ENCODE measurements at places on chromosomes 5 and 9.
A peak's percentile ranks its signal among the peaks of the same experiment; 100 is the strongest.

DNA sequence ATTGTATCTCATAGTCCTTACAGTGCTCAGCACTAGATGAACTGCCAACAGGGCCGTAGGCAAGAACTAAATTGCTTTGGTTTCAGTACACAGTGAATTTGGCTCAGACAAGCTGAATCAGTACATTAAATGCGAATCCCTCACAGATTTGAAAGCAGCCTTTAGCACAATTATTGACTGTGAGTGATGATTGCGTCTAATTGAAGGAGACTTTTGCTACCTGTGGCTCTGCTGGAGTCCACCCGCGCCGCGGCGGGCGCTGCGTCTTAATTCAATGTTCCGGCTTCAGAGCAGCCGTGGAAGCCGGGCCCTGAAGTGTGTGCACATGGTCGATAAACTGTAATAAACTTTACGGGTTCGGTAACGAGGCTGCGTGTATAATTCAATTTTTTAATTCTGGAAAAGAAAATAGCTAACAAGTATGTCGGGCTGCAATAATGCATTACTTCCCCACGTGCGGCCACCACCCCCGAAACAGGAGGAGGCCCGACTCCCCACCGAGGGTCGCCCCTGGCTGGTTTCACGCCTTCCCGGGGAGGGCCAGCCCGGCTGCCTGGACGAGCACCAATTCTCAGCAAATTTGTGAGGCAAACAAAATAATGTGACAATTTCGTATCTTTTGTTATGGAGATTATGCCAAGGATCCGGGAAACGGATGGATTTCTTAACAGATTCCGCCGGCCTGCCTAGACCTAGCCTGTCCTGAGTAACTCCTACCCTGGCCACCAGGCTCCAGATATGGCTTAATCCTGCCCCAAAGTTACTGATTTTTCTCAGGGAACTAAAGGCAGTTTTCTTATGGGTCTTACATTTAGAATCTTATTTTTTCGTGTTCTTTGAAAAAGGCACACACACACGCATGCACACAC lies 269.4 kb upstream of the IRX1 start:
- DNase-seq: no peak

- no peak for DNase-seq
Measured at GRCh38 chr9:20144197-20144596, 355.4 kb upstream of the SLC24A2 start.

- DNase-seq: no peak
Measured at GRCh38 chr5:156981481-156981880, 18.5 kb upstream of the TIMD4 start.

DNA sequence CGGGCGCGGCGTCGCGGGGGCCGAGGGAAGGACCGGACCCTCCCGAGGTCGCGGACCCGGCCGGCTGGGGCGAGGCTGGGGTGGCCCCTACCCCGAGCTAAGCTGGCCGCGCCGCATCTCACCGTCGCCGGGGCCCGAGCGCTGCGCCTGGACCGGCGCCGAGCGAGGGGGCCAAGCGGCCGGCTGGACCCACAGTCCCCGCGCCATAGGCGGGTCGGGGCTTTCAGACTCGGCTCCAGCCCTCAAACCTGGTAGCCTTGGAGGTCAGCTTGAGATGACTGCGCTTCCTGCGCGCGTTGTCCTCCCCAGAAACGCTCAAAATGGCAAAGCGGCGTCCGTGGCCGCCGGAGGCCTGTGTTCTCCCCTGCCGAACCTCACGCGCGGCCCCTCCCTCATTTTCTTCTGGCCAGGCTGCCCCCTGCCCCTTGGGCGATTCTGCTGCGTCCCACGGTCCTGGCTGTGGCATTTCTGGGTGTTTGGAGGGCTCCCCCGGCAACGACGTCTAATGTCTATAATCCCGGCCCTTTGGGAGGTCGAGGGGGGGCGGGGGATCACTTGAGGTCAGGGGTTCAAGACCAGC lies 8.7 kb upstream of the GRIN1 start:
- DNase-seq: no peak

- peak; percentile 9 for DNase-seq
Measured at GRCh38 chr5:11719888-11720481, 184.3 kb downstream of the CTNND2 start.

GRCh38 chr5:79133121-79133656 lies 21.6 kb downstream of the BHMT start:
- DNase-seq: no peak

- no peak for DNase-seq
Measured at GRCh38 chr9:124164811-124165210, 92.9 kb upstream of the NEK6 start.
